ENCODE measurements at places on chromosomes 3 and 15.

GRCh38 chr3:80898211-80898610, 863.2 kb downstream of the GBE1 start:
- no peak for DNase-seq

DNA sequence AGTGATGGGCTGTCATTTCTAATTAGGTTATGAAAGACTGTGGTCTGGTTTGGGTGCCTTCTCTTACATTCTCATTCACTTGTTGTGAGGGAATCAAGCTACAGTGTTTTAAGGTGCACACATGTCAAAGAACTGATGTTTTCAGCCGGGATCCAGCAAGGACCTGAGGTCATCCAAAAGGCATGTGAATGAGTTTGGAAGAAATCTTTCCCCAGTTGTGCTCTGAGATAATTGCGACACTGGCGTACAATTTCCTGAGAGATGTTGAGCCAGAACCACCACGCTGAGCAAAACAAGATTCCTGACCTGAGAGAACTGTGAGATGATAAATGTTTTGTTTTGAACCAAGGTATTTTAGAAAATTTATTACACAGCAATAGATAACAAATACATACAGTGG, 295.3 kb upstream of the SLITRK3 start:
- no peak for DNase-seq

DNA sequence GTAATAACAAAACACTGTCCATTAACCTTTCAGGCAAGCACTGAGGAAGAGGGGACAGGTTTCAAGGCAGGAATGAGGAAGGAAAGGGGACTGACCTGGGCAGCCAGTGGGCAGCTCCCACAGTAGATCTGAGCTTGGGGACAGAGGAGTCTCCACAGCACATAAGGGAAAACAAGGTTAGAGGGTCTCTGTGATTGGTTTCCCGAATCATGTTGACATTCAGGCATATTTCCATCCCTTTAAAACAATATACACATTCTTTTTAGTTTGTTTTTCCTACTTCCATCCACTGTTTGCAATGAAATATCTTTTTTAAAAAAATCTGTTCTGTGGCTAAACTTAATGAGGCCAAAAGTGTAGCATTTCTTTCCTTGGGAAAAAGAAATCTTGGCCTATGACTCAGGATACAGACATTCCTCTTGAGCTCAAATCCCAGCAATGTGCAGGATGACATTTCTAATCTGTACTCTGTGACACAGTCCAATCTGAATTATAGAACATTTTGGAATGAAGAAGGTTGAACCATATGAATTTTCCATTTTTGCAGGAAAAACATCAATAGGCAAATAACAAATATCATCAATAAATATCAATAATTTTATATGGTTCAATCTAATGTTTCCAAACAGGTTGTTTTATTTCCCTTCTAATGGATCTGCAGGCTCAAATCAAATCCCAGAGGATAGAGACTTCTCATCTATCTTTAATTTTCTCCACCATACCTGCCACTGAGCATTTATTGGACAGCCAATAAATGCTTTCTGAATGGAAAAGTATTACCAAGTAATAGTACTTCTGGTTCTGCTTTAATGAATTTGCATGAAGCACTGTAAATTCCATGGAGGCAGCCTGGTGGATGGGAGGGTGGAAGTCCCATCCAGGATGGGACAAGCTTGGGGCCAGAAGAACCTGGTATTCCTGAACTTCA, 54.1 kb downstream of the ITGB5 start:
- DNase-seq: no peak

GRCh38 chr15:61091289-61091616, 137.8 kb downstream of the RORA start:
- DNase-seq: no peak

GRCh38 chr3:77687545-77687944, 647.6 kb downstream of the ROBO2 start:
- no peak for DNase-seq

DNA sequence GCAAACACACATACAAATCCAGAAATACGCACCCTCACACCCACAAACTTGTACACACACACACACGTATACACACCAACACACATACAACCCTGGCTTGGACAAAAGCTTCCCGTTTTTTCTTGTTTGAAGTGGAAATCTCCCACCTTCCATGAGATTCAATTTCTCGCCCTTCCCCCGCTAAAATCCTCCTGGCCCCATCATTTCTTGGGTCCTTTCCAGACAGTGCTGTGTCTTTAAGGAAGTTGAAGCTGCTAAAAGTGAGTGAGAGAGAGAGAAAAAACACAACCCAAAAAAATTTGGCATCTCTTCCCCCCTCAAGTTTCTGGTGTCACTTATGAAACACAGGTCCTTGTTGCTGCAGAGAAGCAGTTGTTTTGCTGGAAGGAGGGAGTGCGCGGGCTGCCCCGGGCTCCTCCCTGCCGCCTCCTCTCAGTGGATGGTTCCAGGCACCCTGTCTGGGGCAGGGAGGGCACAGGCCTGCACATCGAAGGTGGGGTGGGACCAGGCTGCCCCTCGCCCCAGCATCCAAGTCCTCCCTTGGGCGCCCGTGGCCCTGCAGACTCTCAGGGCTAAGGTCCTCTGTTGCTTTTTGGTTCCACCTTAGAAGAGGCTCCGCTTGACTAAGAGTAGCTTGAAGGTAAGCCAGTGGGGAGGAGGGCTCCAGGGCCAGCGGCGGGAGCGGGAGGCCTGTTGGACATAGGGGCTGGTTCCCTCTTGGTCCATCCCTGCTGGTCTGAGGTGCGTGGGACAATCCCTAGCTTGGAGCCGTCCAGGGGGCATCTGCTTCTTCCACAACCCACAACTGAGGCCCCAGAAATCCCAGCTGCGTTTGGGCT, at the start of gene ISLR:
ISLR (plus strand) TSS at position 331 of the 839 bp plus-strand sequence. CDS start 1,149 bp downstream, outside the sequence.
- no peak for DNase-seq

GRCh38 chr3:78430741-78431140, 1337.1 kb downstream of the ROBO1 start:
- DNase-seq: no peak

GRCh38 chr3:185089751-185090150, 63.1 kb downstream of the C3orf70 start:
- no peak for DNase-seq

DNA sequence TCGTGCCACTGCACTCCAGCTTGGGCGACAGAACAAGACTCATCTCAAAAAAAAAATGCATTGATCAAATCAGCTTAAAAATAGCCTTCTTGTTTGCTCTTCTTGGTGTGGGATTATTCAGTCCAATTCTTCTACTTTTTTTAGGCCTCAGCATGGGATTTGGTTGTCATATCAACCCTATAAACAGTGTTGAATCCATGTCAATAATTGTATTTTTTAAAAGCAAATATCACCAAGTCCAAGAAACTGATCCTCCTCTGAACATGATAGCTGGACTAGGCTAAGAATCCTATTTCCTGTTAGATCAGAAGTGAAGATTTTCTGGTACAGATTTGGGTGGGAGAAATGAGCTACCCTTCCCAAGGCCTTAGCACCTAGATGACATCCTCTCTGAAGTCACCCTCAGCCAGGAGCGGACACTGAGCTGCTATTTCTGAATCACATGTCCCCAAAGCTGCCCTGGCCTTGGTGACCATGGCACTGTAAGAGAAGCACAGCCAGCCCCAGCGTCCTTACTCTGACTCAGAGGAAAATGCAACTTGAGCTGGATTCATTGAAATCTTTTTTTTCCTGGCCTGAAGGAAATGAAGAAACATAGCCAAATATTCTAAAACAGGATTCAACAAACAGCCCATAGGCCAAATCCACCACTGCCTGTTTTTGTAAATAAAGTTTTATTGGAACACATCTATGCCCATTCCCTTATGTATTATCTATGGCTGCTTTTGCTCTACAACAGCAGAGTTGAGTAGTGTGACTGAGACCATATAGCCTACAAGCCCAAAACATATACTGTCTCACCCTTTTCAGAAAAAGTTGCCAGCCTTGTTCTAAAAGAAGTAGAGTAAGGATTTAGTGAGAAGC, 215.9 kb upstream of the CTDSPL start:
- DNase-seq: no peak

- no peak for DNase-seq
Observed at GRCh38 chr3:16550305-16550675, 36.8 kb upstream of the RFTN1 start.

- DNase-seq: no peak
Observed at GRCh38 chr15:32966512-32966911, 228.0 kb downstream of the FMN1 start.

DNA sequence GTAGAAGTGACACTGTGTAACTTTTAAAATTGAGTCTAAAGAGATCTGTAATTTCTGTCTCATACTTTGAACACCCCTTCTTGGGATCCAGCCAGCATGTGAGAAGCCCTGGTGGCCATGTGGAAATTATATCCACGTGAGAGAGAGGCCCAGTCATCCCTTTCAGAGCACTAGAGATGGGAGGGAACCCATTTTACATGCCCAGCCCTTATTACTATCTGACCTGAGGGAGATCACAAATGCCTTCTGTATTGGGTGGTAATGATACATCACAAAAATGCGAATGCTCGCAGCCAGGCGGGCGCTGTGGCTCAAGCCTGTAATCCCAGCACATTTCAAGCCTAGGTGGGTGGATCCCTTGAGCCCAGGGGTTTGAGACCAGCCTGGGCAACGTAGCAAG, 27.3 kb upstream of the TRAK1 start:
- no peak for DNase-seq

GRCh38 chr3:79314962-79315361, 452.8 kb downstream of the ROBO1 start:
- DNase-seq: no peak

DNA sequence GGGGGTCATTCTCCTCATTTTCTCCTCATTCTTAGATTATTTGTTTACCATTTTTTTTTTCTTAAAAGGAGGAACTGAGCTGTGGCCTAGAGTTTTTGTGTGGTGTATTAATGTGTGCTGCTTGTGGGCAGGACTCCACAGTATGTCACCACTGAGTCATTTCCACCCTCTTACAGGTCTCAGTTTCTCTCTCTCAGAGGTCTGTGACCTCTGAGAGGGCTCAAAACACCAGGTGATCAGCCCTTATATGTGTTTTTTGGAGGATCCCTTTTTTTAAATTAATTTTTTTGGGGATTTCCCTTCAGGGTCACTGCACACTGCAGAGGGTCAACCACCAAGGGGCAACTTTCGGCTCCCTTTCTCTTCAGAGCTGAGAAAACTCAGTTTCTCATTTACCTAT, 166.4 kb downstream of the SUCNR1 start:
- no peak for DNase-seq

DNA sequence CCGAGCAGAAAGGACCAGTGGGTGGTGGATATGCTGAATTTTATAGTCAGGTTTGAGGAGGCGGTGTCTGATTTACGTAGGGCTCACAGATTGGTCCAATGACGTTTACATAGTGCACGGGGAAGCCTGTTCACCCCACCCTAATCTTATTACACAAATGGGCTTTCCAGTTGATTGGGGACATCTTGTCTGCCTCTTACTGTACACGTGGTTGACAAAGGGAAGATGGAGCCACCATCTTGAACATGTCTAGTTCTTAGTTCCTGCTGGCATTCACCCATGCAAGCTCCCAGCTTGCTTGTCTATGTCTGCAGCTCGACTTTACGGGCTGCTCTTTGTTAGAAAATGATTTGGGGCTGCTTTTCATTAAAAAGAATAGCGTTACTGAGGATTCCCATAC, 332.0 kb upstream of the SLCO3A1 start:
- no peak for DNase-seq

GRCh38 chr3:158217992-158218391, 108.1 kb downstream of the RSRC1 start:
- DNase-seq: no peak

DNA sequence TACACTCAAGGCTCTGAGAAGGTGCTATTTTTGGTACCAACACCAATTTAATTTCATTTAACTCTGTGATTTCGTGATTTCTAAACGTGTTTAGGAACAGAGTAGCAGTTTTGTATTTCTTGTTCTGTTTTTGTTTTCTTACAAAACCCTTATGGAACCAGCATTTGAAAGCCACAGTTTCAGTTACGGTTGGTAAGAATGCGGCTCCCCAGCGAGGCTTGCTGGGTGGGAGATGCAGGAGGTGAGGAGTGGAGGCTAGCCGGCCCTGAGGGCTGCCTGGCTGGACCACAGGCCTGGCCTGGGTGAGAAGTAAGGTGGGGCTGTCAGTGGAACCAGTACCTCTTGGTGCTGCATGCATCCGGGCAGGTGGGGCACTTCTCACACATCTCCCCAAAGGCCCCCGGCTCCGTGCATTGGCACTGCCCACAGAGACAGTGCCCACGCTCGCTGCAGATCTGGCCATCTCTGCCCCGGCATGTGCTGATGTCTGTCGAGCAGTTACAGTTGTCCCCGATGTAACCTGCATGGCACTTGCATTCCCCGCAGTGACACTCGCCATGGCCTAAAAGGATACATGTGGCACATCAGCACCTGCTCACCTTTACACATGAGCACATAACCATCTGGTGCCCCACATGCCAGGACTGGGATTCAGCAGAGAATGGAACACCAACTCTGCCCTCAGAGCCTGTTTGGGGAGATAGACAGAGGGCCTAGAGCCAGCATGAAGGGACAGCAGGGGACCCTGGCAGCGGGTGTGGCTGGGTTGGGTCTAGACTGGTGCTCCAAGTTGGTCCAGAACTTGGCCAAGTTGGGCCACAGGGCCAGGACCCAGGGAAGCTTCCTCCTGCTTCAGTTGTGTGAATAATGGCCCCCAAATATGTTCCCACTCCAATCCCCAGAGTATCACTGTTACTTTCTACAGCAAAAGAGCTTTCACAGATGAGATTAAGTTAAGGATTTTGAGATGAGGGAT, 43.4 kb downstream of the UMPS start:
- no peak for DNase-seq

DNA sequence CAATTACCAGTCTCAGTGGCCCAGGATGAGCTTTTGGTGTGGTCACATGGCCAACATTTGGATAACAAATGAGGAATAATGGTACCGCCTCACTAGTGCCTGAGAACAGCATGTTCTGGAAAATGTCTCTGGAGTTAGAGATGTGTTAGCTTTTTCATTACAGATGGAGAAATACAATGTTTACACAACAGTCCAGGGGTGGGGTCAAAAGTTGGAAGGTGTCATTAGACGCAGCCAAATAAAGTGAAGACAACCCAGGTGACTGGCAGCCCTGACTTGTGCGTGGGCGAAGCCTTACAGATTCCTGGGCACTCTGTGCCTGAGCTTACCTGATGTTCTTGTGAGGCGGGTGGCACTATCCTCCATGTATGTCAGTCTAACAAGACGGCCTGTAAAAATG, 12.8 kb downstream of the IL17RB start:
- no peak for DNase-seq
